ENCODE measurements at places on chromosomes 5 and 9.

DNA sequence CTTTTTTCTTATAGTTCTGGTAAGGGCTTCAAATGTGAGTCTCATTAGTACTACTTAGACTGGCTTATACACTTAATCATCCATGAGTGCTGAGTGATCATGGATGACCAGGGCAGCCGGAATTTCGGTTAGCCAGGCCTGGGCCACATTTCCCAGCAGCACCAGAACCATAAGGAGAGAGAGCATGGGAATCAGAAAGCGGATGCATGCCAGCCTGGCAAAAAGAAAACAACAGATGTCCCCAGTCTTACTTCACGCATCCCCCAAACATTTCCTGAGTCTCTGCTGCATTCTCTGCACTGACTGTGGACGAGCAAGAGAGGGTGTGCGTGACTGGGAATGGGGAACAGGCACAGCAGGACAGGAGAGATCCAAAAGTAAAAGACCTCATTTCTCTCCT lies 371.1 kb upstream of the ZNF608 start:
- no peak for DNase-seq

DNA sequence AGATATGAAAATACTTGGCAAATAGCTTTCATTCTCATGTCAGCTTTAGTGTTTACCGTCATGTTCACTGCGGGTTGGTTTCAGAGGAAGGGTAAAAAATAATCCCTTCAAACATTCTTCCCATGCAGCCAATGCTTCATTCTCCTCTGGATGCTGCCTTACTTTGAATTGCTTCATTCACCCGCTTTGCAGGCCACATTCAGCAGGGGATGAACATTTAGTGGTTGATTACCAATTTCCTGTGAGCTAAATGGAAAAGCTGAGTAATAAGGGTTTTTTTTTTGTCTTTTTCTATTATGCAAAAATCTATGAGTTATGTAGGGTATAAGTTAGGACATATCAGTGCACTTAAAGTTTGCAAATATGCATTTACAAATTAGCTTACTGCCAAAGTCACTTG lies 96.3 kb upstream of the MEF2C start:
- DNase-seq = no peak

- DNase-seq = no peak
Measured at GRCh38 chr9:123267481-123268198, 746 bp downstream of the STRBP start.

GRCh38 chr5:54895816-54896341 lies 89.5 kb downstream of the ESM1 start:
- DNase-seq = no peak

GRCh38 chr5:133050521-133050920 lies 1.3 kb upstream of the HSPA4 start:
- DNase-seq = no peak

DNA sequence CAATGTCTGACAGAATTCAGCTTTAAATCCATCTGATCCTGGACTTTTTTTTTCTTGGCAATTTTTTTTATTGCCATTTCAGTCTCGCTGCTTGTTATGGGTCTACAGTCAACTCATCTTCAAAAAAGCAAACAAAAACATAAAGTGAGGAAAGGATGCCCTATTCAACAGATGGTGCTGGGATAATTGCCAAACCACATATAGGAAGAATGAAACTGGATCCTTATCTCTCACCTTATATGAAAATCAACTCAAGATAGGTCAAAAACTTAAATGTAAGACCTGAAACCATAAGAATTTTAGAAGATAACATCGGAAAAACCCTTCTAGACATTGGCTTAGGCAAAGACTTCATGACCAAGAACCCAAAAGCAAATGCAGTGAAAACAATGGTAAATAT lies 389.1 kb upstream of the ST8SIA4 start:
- DNase-seq = no peak

DNA sequence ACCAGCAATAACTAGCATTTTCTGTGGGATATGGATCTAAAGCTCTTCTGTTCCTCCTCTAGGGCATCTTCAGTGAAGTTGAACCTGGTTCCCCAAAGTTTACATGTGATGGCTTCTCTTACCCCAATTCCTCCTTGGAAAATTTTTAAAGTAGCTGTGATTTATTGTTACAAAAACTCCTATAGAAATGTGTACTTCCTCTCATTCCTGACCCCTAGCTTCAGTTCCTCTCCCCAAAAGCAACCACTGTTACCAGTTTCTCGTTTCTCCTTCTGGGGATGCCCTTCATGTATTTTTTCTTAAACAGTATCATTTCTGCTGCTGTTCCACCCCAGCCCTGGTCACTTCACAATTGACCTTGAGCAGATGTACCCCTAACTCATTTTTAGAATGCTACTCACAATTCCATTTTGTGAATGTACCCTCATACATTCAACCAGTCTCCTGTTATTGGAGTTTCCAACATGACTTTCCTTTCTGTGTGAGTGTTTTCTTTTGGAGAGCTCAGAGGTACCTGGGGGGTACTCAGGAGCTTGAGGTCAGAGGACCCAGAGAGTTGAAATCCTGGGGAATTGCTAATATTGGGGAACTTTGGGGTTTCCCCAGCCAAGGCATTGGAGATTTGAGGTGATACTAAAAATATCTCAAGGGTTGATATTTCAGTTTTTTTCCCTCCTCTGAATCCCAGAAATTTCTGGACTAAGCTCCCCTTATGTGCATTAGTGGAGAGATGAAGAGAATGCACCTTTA lies 18.6 kb upstream of the GLRX start:
- no peak for DNase-seq

DNA sequence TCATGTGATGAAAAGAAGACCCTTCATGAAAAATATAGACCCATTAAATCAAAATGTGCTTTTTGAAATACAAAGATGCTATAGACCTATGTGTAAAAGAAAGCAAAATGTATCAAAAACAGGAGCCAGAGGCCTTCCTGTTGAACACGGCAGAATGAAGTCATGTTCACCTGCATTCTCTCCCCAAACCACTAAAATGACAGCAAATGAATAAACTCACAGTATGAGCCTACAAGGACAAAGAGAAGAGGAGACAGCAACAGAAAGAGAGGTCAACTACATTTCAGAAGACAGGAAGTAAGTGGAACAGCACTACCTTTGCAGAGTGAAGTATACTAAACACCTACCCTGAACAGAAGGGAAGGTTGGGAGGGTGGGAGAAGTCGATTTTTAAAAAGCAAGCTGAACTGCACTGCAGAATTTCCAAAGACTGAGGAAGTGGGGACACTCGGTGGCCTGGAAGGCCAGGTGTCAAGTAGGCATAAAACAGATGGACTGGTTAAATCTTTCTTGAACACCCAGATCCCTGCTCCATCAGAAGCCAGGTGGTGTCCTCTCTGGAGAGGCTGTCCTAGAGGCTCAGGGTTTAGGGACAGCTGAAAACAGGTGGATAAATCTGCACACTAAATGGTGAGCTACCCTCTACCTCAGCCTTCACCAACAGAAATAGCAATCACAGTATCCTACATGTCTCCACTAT lies 48.9 kb downstream of the MED27 start:
- no peak for DNase-seq

DNA sequence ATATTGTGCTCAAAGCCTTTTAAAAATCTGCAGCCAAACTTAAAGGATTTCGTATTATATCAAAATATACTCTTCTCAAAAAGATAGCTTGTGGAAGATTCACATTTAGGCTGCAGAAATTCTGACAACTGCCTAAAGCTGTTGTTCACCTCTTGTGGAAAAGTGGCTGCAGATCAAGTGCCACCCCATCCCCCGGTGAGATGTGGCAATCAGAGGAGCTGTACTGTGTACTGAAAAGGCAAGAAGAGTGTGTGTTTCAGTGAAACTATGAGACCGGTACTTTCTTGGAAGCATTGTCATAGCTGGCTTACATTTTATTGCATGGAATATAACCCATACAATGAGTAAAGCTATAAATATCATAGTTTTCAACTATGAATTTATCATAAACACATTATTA lies 64.3 kb downstream of the CDH18 start:
- DNase-seq = no peak

DNA sequence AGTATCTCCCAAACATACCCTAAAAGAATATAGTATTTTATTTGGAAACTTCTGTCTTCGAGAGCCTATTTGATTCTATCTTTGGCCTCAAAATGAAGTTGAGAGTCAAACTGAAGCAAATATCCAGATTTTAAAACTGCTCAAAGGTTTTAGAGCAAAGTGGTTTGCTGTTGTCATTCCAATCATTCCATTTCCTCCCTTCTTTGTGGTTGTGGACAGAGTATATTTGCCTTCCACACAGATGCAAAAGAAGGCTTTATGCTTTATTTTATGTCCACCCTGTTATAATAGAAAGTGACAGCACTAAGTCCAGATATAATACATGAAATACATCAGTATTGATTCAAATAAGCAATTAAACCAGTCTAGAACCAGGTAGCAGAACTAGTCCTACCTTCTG lies 12.4 kb downstream of the GZMK start:
- no peak for DNase-seq

- no peak for DNase-seq
Measured at GRCh38 chr9:71058660-71059059, 62.8 kb downstream of the TRPM3 start.

- no peak for DNase-seq
Measured at GRCh38 chr5:94240993-94241651, 377.3 kb downstream of the KIAA0825 start.

- DNase-seq = no peak
Measured at GRCh38 chr5:173333925-173334661, 5.9 kb upstream of the STC2 start.

- DNase-seq = no peak
Measured at GRCh38 chr5:761854-762710, 22.4 kb downstream of the ZDHHC11B start.

- DNase-seq = peak; percentile 0
Measured at GRCh38 chr5:66987949-66988838, 208.4 kb downstream of the CD180 start.

DNA sequence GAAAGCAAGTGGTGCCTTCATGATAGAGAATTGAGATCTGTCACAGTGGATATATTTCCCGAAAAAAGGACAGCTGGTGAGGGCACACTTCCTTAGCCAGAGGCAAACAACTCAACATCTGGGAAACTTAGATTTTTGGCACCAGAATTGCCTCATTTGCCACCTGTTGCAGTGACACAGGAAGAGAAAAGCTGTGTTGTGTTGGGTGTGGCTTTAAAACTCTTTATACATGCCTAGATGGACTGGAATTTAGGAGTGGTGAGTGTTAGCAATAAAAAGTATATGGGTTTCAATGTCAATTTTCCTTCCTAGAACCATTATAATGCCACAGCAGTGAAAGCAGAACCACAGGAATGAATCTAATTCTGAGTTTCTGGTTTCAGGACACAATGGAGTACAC lies 62.6 kb upstream of the CEMIP2 start:
- DNase-seq = no peak

- DNase-seq = no peak
Measured at GRCh38 chr9:26744191-26744965, 148.2 kb downstream of the CAAP1 start.

- no peak for DNase-seq
Measured at GRCh38 chr5:149211566-149211965, 60.1 kb upstream of the AFAP1L1 start.

DNA sequence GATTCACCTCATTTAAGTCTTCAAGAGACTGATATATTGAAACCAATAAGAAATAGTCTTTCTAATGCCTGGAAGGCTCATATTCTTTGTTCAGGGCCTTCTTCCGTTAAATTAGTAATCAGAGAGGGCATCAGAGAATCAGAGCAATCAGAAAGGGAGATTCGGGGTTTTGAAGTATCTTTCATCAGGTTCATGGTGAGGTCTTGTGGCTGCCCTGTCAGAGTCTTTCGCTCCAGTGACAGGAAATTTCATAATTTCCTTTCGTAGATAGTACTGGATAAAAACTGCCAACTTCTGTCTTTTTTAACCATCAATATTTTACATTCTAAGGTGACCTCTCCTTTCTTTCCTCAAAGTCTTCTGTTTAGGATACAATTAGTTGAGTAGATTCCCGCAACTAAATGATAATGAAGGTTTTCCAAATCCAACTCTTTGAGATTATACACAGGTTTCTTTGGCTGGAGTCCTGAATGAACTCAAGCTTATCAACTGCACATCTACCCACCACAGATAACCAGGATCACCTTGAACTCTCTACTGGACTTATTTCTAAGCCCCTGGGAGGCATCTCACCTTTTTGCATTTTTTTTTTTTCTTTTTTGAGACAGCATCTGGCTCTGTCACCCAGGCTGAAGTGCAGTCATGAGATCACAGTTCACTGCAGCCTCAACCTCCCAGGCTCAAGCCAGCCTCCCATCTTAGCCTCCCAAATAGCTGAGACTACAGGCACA lies 5.5 kb downstream of the IL31RA start:
- no peak for DNase-seq

GRCh38 chr9:109972026-109972882 lies 192.3 kb downstream of the PALM2AKAP2 start:
- DNase-seq = no peak

DNA sequence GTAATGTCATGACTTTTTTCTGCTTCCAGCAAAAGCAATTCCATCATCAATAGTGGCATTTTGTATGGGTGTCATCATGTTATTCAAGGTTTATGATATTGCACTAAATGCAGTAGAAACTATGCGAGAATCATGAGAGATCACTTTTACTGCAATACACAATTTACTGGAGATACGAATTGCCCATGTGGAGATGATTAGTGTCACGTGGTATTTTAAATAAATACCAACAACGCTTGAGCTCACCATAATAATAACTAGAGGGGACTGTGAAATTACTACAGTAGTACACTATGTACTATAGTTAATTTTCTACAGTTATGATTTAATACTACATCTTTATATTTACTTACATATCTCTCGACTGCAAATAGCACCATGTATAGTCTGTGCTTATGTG lies 49.7 kb downstream of the FAM174A start:
- no peak for DNase-seq

Measured in NCI-H1930 (cell line).